ENCODE measurements at places on chromosomes 12 and 14.

- DNase-seq = no peak
Observed at GRCh38 chr14:23284654-23285529, 1.0 kb downstream of the HOMEZ start.

DNA sequence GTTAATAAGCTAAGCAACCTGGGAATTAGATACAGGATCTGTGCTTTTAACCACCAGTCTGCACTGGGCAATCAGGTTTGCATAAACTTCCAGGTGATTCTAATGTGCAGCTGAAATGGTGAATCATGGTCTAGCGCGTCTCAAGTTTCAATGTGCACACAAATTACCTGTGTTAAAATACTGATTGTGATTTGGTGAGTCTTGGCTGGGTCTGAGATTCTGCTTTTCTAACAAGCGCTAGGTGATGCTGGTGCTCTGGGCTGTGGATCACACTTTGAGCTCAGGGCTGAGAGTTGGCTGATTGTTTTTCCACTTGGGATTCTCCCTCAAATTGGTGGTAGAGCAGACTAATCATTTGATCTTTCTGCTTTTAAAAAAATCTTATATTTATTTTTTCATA is 124.8 kb downstream of the C12orf75 start:
- DNase-seq = peak; percentile 63

- no peak for DNase-seq
Observed at GRCh38 chr14:104515059-104515810, 64.3 kb upstream of the C14orf180 start.

GRCh38 chr12:88854260-88854659 is 274.0 kb upstream of the KITLG start:
- DNase-seq = peak; percentile 75

DNA sequence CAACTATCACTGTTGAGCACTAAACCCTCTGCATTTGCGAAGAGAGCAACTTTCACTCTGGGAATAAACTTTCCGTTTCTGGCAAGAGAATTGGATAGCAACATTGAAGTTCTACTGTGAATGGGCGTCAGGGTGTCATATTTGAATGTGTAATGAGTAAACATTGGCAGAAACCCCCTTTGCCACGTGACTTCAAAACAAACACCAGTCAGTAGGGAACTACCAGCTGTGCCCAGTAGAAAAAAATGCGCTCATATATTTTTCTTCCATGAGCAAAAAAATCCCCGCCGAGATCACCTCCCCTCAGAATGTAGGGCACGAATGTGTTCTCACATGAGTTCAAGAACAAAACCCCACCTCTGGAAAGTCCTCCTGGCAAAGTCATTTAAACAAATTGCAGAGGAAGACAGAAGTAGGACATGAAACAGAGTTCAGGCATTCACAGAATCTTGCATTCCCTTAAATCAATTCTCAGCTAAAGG is 80.6 kb downstream of the BTG1 start:
- no peak for DNase-seq

GRCh38 chr14:77265187-77265515 is 5.9 kb downstream of the NGB start:
- DNase-seq = no peak

DNA sequence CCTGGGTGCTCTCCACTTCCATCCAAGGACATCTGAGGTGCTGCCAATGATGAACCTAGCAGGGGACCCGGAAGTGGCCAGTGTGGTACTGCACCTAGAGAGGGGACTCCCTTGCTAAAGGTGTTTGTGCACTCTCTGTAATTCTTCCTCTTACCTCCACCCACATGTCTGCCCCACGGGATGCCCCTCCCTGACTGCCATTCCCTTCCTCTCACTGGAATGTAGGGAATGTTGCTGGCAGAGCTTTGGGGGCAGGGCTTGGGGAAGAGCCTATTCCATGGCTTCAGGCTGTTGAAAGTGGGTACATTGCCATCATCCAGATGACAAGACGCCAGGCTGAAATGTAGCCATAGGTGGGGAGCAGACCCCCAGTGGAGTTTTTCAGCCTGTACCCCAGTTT is 153.2 kb downstream of the SMOC1 start:
- no peak for DNase-seq

- no peak for DNase-seq
Observed at GRCh38 chr14:104810316-104810715, 9.4 kb downstream of the ZBTB42 start.

All from epithelial cell of prostate (primary cell).